AG04449 (cell line): ENCODE measurements at places on chromosomes 6 and 20.

- DNase-seq, result no peak
These were observed 6.1 kb downstream of the MYL9 start for GRCh38 chr20:36547186-36548005.

- peak; percentile 86 for DNase-seq
These were observed 113.3 kb downstream of the TASP1 start for GRCh38 chr20:13525225-13525940.

GRCh38 chr6:30798494-30798893 lies 54.1 kb upstream of the IER3 start:
- DNase-seq, result no peak

DNA sequence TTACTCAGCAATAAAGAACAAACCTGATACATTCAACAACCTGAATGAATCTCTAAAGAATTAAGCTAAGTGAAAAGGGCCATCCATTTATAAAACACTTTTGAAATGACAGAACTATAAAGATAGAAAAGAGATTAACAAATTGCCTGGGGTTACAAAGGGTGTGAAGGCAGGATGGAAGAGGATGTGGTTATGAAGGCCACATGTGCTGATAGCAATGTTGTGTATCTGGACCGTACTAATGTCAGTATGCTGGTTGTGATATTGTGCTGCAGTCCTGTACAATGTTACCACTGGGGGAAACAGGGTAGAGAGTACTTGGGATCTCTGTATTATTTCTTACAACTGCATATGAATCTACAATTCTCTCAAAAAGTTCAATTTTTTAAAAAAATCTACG lies 36.4 kb downstream of the ELOVL5 start:
- DNase-seq, result no peak

GRCh38 chr6:128743974-128744765 lies 138.8 kb upstream of the LAMA2 start:
- DNase-seq, result no peak

- peak; percentile 96 for DNase-seq
These were observed 8.2 kb upstream of the PXDC1 start for GRCh38 chr6:3759646-3760232.
